ENCODE measurements at places on chromosomes 7 and 10.

DNA sequence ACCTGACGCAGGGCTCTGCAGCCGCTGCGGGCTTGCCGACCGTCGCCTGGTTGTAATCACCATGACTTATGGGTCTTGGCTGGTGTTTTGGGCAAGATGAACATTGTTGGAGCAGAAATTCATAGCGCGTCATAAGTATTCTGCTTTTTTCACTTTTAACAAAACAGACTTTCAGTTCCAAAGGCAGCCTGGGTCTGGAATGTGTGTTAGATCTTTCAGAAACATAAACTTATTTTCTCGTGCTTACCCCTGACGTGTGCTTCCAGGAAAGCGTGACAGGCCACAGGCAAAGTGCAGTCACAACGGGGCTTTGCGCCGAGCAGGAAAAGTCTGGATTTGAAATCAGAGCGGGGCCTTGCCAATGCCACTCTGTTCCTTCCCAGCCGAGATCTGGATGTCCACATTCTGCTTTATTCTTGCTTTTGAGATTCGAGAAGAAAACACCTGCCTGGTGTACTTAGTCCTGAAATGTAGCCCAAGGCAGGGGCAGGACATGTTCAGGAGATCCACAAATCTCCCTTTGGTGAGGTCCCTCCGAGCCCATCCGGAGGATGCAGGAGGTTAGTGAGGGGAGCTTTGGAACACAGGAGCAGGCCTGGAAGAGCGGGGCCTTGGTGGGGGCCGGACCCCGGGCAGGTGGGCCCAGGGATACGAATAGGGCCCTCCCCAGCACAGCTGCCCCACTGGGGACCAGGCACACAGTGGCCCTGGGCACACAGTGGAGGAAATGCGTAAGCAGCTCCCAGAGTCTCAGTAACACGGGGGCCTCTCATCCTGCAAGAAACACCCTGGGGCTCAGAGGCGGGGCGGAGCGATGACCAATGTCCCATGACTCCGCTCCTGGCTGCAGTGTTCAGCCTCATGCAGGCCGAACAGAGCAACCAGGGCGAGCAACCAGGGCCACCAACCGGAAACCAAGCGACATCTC is 49.5 kb upstream of the EBF3 start:
- no peak for DNase-seq

DNA sequence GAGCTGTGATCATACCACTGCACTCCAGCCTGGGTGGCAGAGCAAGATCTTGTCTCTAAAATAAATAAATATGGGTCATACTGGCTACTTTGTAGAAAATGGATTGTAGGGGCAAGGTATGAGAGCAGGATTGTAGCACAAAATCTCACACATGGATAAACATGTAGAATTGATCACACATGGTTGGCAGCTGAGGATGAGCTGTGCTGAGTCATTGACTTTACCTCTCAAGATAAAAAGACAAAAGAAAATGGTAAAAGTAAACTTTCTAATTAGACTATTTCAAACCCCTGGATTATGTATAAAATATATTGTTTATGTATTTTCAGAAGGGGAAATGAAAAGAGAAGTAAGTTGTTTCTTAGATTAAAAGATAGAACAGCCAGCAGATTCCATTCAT is 69.3 kb downstream of the APBB1IP start:
- DNase-seq = no peak

DNA sequence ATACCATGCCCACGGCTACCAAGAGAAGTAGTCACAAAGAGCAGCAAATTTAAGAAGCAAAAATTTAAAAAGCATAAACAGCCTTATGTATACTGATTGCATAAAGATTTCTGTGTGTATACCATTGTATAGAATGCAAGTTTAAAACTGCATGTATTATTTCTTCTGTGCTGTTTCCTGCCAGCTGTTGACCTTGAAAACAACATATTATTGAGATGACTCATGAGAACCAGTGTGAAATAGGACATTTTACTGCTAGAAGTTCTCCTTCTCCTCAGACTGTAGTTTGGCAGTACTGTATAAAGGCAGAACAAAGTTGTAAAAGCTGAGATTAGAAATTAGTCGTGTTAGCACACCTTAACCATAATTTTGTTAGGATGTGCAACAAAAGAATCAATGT is 42.3 kb upstream of the SGCE start:
- no peak for DNase-seq

DNA sequence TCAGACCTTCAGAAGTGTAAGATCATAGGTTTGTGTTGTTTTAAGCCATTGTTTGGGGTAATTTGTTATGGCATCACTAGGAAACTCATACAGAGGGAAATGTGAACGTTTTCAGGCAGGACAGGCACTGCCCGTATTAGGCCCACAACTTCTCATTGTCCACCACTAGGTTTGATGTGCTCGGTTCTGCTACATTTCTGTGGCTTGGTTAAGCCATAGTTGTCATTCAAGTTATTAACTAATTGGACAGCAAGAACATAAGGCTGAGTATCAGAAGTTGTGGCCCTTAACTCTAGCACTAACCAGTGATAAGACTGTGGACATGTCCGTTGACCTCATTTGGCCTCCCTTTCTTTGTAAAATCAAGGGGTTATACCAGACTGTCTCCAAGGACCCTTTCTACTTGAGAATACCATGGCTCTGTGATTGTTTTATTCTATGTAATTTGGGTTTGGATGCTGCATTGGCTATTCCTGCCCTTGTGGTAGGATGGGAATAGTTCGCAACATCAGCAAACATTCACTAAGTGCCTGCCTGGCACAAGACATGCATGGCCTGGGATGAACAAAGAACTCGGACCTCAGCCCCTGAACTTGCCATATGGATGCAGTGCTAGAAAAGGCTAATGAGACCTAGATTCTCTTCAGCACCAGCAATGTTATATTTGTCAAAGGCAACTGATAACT is 85.7 kb downstream of the CCDC71L start:
- DNase-seq = no peak

GRCh38 chr7:157310676-157311185 is 26.1 kb upstream of the DNAJB6 start:
- no peak for DNase-seq

Data from T-helper 1 cell (primary cell).